Left lung (tissue), 14 donors: ENCODE measurements at places on chromosomes 1 and 21.

GRCh38 chr21:38771536-38771935, 34.2 kb upstream of the ETS2 start:
- DNase-seq, result no peak
- H3K36me3 ChIP-seq, result no peaks in the 10 kb centered on the region
- H3K27ac ChIP-seq, result no peak overlapping the region
- H3K4me1 ChIP-seq, result peaks cover 5% of the 10 kb centered on the region

GRCh38 chr1:85327759-85328158, 51.3 kb upstream of the BCL10 start:
- H3K36me3 ChIP-seq, result no peaks in the 10 kb centered on the region
- H3K27ac ChIP-seq, result peak overlapping the region; percentile 82
- H3K27me3 ChIP-seq, result no peaks in the 10 kb centered on the region
- peaks cover 36% of the 10 kb centered on the region for H3K4me1 ChIP-seq

GRCh38 chr1:114353262-114353661, 157.7 kb downstream of the TRIM33 start:
- H3K36me3 ChIP-seq, result no peaks in the 10 kb centered on the region
- H3K4me3 ChIP-seq, result no peak overlapping the region
- peak overlapping the region; percentile 18 for H3K27ac ChIP-seq
- H3K4me1 ChIP-seq, result peaks cover 5% of the 10 kb centered on the region

GRCh38 chr21:16117851-16118590, 388.2 kb downstream of the USP25 start:
- no peaks in the 10 kb centered on the region for H3K36me3 ChIP-seq
- H3K27me3 ChIP-seq, result no peaks in the 10 kb centered on the region
- no peak for DNase-seq
- no peak overlapping the region for H3K4me3 ChIP-seq
- H3K27ac ChIP-seq, result no peak overlapping the region
- H3K4me1 ChIP-seq, result no peaks in the 10 kb centered on the region

DNA sequence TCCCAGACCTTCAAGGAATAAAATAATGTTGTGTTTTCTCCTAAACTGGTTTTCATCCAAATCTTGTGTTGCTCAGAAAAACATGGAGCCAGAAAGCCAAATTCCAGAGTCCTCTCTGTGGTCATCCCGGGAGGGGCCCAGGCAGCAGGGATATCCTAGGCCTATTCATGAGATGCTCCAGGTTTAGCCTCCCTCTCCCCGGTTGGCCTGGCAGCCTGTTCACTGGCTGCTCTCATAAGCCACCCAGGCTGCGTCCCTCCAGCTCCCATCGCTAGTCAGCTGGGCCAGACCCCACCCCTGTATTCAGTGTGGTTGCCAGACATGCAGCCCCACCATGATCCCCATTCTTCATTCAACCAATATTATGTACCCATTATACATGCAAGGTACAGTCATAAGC, 113.4 kb upstream of the F3 start:
- DNase-seq, result no peak
- H3K27ac ChIP-seq, result peak overlapping the region; percentile 16
- no peaks in the 10 kb centered on the region for H3K4me1 ChIP-seq

DNA sequence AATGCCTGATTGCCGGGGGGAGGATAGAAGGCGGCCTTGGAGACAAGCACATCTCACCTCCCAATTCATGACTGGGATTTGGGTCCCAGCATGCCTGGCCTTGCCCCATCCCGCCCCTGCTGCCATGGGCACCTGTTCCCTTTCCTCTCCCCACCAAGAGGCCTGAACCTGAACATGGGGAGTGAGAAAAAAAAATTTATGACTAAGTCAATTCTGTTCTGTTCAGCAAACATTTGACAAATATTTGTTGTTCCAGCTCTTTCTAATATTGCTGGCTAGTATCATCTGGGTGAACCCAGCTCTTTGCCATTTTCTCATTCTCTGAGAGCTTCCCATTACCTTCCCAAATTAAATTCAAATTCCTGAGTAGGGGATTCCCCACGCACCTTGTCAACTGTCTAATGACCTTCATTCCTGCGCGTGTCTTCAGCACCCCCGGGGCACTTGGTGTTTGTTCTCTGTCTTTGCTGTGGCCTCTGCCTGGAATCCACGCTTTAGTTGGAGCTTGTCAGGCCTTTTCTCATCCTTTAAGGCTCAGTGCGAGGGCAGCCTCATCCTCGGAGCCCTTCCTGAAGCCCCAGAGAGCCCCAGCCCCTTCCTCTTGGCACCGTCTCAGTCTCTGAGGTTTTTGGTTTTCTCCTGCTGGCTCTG, 42.8 kb downstream of the ARHGEF10L start:
- no peak overlapping the region for H3K27ac ChIP-seq
- H3K4me1 ChIP-seq, result no peaks in the 10 kb centered on the region
- no peak overlapping the region for H3K4me3 ChIP-seq
- H3K36me3 ChIP-seq, result no peaks in the 10 kb centered on the region
- H3K27me3 ChIP-seq, result peaks cover 4% of the 10 kb centered on the region
- DNase-seq, result no peak

DNA sequence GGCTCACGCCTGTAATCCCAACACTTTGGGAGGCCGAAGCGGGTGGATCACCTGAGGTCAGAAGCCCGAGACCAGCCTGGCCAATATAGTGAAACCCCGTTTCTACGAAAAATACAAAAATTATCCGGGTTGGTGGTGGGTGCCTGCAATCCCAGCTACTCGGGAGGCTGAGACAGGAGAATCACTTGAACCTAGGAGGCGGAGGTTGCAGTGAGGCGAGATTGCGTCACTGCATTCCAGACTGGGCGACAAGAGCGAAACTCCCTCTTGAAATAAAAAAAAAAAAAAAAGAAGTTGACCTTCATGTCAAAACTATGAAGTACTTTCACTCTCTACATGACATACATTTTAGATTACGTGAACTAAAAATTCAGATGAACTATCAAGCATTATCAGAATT, 153.7 kb downstream of the COL11A1 start:
- H3K4me3 ChIP-seq, result no peak overlapping the region
- no peaks in the 10 kb centered on the region for H3K27me3 ChIP-seq

GRCh38 chr1:156524481-156524869, 23.9 kb upstream of the MEF2D start:
- H3K27me3 ChIP-seq, result no peaks in the 10 kb centered on the region
- H3K4me1 ChIP-seq, result no peaks in the 10 kb centered on the region
- no peaks in the 10 kb centered on the region for H3K36me3 ChIP-seq

DNA sequence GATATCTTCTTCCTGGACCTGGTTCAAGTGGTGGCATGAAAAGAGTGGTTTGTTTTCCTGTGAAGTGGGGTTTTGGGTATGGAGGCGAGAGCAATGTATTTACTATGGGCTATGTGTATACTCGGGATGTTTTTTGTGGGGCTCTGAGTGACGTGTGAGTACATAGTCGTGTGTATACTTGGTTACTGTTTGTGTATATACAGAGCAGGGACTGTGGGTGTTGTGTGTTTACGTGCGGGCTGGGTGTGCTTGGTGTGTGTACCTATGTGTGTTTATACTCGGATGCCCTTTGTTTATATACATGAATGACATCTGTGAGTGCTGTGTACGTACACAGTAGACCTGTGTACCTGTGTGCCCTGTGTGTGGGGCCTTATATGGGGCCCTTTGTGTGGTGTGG, 50.0 kb downstream of the YARS1 start:
- no peaks in the 10 kb centered on the region for H3K27me3 ChIP-seq
- H3K4me3 ChIP-seq, result no peak overlapping the region
- H3K4me1 ChIP-seq, result peaks cover 31% of the 10 kb centered on the region
- H3K36me3 ChIP-seq, result no peaks in the 10 kb centered on the region

- no peaks in the 10 kb centered on the region for H3K27me3 ChIP-seq
- peaks cover 18% of the 10 kb centered on the region for H3K36me3 ChIP-seq
- H3K4me3 ChIP-seq, result no peak overlapping the region
- H3K27ac ChIP-seq, result peak overlapping the region; percentile 81
These were observed 87.0 kb downstream of the EIF4G3 start for GRCh38 chr1:21089731-21090130.

GRCh38 chr1:95117207-95118066, at the start of gene TLCD4:
TLCD4 (plus strand) TSS chr1:95117355; CDS start chr1:95143902, 26,547 bp downstream.
- H3K4me1 ChIP-seq, result no peaks in the 10 kb centered on the region

- no peaks in the 10 kb centered on the region for H3K4me1 ChIP-seq
- no peak for DNase-seq
- H3K27ac ChIP-seq, result no peak overlapping the region
- no peak overlapping the region for H3K4me3 ChIP-seq
- H3K36me3 ChIP-seq, result no peaks in the 10 kb centered on the region
These were observed 221.3 kb downstream of the FOXD2 start for GRCh38 chr1:47659146-47659545.

DNA sequence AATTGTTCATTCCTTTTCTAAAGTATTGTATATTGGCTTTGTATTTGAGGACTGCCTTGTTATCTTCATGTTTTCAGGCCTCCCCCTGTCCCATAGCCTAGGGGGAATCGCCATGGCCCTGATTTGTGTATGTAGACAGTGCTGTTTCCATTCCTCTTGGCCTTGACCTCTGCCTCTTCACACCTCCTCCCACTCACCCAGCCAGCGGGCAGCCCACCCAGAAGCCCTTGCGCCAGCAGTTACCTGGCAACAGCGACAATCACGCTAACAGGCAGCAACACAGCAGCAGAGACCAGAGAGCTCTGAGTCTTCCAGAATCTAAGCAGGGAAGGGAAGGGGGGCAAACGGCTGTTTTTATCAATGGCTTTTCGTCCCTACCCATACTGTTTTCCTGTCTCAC, 50.0 kb upstream of the NPL start:
- no peak overlapping the region for H3K27ac ChIP-seq
- no peak for DNase-seq
- no peaks in the 10 kb centered on the region for H3K4me1 ChIP-seq
- H3K27me3 ChIP-seq, result no peaks in the 10 kb centered on the region

GRCh38 chr1:58201492-58202106, 344.9 kb downstream of the OMA1 start:
- no peaks in the 10 kb centered on the region for H3K36me3 ChIP-seq
- H3K4me1 ChIP-seq, result no peaks in the 10 kb centered on the region
- H3K4me3 ChIP-seq, result no peak overlapping the region
- no peak overlapping the region for H3K27ac ChIP-seq
